Activated naive CD4-positive, alpha-beta T cell (primary cell): ENCODE measurements at places on chromosomes 1 and 21.

DNA sequence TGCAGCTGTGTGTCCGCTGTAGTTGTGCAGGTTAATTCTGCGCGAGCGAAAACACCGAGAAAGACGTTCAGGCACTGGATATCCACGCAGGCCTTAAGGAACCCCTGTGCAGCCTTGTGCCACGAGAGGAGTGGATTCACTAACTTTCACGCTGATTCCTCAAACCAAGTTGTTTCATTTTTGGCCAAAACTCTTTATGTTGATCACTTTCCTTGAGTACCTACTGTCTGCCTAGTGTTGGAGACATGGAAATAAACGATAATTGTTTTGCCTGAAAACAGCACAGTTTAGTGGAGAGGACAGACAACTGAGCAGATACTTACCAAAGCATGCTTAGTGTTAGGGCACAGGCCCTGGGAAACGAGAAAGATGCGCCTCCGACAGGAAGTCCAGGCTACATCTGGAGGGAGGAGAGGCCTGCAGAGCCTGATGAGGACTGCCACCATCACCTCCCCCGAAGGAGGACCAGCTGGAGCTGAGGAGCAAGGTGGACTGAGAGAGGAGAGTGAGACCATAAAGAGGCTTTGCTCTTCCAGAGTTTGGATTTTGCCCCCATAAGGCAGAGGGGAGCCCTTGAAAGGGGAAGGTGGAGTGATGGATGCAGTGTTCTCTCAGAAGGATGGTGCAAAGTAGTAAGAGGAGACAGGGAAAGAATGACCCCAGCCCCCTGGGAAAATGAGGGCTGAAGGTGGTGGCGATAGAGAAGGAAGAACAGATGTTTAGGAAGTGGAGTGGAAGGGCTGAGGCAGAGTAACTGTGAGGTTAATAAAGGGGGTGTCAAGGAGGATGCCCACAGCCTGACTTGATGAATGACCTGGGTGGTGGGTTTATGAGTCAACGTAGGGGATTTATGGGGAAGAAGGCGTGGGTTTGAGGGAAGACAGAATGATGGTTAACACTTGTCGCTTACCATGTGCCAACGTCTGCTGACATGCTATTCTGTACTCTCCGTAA lies 956 bp upstream of the SCAF4 start:
- peak; percentile 4 for DNase-seq

DNA sequence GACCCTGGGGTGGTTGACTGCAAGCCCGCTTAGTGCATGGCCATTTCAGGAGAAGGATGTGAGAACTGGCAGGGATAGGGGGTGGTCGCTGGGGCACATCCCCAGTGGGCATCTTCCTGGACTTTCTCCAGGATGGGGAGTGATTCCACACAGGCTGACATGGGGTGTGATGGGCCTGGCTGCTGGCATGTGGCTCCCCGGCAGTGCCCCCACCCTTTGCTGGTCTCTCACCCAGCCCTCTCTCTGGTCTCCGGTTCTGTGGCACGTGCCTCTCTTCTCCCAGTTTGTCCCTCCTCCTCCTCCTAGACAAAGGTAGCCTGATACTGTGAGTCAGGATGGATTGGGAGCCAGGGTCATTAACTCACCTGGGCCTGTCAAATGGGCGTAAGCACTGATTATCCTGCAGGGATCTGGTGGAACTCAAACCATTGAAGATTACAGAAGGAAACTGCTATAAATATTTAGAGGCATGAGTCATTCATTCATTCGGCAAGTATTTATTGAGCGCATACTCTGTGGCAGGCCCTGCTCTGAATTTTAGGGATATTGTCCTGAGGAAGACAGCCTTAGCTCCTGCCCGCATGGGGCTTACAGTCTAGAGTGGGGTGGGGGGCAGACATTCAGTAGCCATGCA lies 23.6 kb upstream of the EPS8L3 start:
- DNase-seq, result no peak

- DNase-seq, result no peak
Measured at GRCh38 chr1:219159946-219160645, 13.6 kb upstream of the LYPLAL1 start.

DNA sequence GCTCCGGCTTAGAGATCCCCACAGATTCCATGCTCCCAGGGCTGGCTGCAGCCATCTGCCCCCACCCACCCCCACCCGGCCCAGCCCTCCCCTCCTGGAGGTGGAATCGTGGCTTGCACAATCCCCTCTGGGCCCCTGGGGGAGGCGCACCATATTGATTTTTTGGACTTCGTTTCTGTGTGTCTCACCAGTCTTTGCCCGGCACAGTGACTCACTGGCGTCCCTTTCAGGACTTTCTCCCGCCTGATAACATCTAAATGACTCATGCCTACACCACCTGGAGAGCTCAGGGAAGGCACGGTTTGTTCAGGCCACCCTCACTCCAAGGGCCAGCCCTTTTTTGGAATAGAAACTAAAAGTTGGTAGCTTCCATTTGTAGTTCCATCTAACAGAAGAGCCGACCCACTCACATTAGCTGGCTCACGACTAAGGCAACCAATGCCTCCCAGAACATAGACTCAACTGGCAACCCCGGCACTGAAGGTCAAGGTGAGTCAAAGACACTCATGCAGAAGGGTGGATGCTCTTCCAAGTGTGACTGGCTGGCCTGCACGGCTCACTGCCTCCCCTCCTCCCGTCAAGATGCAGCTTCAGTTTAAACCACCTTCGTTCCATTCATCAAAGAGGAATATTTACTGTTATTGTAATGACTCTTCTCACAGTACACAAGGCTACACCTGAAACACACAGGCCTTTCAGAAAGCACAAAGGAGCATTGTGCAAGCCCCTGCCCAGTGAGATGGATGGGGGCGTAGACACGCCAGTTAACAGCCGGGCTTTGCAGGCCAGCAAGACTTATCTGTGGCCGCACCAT lies 18.1 kb upstream of the ETS2 start:
- no peak for DNase-seq

GRCh38 chr1:245277276-245277675 lies 122.5 kb downstream of the KIF26B start:
- no peak for DNase-seq

DNA sequence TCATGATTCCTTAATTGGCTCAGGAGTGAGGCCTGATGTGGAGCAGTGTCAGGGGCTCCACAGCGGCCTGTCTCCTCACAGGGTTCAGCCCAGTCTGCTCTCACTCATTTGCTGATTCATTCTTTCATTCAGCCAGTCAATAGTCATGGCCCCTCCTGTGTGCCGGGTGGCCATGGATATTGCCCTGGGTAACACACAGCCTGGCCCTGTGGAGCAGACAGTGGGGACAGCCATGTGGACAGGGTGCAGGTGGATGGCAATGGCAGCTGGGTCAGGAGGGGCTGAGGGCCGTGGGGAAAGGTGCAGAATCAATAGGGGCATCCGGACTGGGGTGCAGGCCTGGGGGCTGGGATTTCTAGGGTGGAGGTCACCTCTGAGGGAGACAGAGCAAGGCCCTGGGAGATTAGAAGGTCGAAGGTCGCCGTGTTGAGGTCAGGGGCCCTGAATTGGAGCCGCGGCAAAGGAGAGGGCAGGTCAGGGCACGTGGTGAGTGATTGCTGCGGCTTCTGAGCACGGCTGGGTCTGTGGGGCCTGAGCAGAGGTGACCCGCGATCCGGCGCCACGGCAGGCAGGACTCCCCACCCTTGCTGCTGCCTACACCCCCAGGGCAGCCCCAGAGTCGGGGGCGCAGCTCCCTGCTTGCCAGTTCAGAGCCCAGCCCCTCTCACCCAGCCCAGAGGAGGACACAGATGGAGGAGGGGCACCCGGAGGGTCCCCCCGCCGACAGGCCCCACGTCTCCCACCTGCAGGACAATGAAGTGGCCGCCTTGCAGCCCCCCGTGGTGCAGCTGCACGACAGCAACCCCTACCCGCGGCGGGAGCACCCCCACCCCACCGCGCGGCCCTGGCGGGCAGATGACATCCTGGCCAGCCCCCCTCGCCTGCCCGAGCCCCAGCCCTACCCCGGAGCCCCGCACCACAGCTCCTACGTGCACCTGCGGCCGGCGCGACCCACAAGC lies 33.4 kb downstream of the SLC19A1 start:
- no peak for DNase-seq
